Fibroblast of lung (primary cell): ENCODE measurements at places on chromosomes 7 and 10. TPM values are rescaled to one million over a fixed set of nuclear protein-coding genes. Genes with fewer than 3 reads are reported as not detected.

Gene CAV1
- total RNA-seq, result 174 and 461 TPM in 2 replicates

Gene CYP3A5
- 8.2 and 12.4 TPM in 2 replicates for total RNA-seq

Gene ABCC2
- 0.26 and 0.66 TPM in 2 replicates for total RNA-seq

Gene STOX1
- under 0.01 TPM in 2 replicates for total RNA-seq

Gene KCNH2
- 6.1 and 6.2 TPM in 2 replicates for total RNA-seq

Gene PDE1C
- total RNA-seq, result 23.4 and 27.6 TPM in 2 replicates

Gene METTL27
- total RNA-seq, result 4.9 and 15.7 TPM in 2 replicates

Gene ZNF804B
- total RNA-seq, result not detected in 2 replicates

Gene CARD11
- not detected in 2 replicates for total RNA-seq

Gene ASZ1
- total RNA-seq, result not detected in 2 replicates

Gene CTNNA3
- under 0.01 TPM in 1 of 2 replicates, not detected in the other for total RNA-seq

Gene NEURL1
- under 0.01 TPM in 1 of 2 replicates, not detected in the other for total RNA-seq

- H3K27ac ChIP-seq, result no peak overlapping the region
- no peak overlapping the region for H3K4me3 ChIP-seq
- H3K4me1 ChIP-seq, result no peaks in the 10 kb centered on the region
Measured at GRCh38 chr7:27188386-27189294, 3.6 kb upstream of the HOXA11 start.

GRCh38 chr10:124756156-124756903 lies 12.2 kb upstream of the FAM53B start:
- no peaks in the 10 kb centered on the region for H3K4me1 ChIP-seq
- H3K4me3 ChIP-seq, result no peak overlapping the region
- H3K27ac ChIP-seq, result no peak overlapping the region
- H3K27me3 ChIP-seq, result no peaks in the 10 kb centered on the region
- DNase-seq, result no peak
- peaks cover 4% of the 10 kb centered on the region for H3K36me3 ChIP-seq

DNA sequence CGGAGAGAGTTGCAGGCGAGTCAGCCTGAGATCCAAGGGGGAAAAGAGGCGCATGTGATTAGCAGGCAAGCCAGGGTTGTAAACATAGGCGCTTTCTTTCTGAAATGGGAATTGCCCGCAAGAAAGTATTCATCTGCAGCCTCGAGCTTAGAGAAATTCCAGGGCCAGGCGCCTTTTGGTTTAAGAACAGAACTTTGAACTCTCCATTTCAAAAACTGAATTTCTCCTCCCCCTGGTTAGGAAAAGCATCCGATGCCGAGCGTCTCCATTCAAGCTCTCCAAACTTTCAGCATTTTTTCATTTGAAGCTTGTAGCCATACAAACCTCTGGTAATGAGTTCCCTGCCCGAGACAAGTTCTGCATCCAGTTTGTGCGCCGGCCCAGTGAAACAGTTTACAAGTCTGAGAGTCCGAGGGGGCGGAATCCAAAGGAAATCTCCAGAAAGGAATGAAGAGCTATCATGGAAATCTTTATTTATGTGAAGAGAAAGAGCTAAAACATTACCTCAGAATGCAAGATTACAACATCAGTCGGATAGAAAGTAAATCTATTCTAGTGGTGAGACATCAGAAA lies 69.9 kb downstream of the FAM204A start:
- no peaks in the 10 kb centered on the region for H3K27me3 ChIP-seq
- H3K27ac ChIP-seq, result no peak overlapping the region
- no peaks in the 10 kb centered on the region for H3K36me3 ChIP-seq
- peak; percentile 4 for DNase-seq

DNA sequence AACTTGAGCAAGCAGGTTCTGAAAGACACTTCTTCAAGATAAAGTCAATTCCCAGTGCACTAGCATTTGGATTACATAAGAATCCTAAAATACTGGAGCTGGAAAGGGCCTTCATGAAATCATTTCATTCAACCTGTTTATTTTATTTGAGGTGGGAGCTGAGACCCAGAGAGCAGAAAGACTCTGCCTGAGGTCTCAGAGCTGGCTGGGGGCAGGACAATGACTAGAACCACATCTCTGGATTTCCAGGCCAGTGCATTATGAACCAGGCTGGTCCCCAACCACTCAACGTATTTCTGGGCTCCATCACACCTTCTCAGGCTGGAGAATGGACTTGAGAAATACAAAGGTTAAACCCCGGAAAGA lies 8.4 kb downstream of the ANXA11 start:
- H3K4me1 ChIP-seq, result peaks cover 20% of the 10 kb centered on the region
- peaks cover 7% of the 10 kb centered on the region for H3K36me3 ChIP-seq
- H3K27ac ChIP-seq, result no peak overlapping the region

GRCh38 chr10:5965266-5965665 lies 12.1 kb downstream of the IL15RA start:
- H3K27me3 ChIP-seq, result no peaks in the 10 kb centered on the region
- H3K36me3 ChIP-seq, result no peaks in the 10 kb centered on the region
- DNase-seq, result no peak
- no peak overlapping the region for H3K27ac ChIP-seq

- no peaks in the 10 kb centered on the region for H3K4me1 ChIP-seq
- no peak overlapping the region for H3K4me3 ChIP-seq
- no peaks in the 10 kb centered on the region for H3K36me3 ChIP-seq
- no peaks in the 10 kb centered on the region for H3K27me3 ChIP-seq
Measured at GRCh38 chr7:55005241-55005851, 13.5 kb upstream of the EGFR start.

- H3K36me3 ChIP-seq, result no peaks in the 10 kb centered on the region
- no peak overlapping the region for H3K4me3 ChIP-seq
- no peaks in the 10 kb centered on the region for H3K4me1 ChIP-seq
- peak; percentile 29 for DNase-seq
- no peaks in the 10 kb centered on the region for H3K27me3 ChIP-seq
- no peak overlapping the region for H3K27ac ChIP-seq
Measured at GRCh38 chr7:108497082-108497725, 28.7 kb downstream of the PNPLA8 start.

- H3K36me3 ChIP-seq, result no peaks in the 10 kb centered on the region
- H3K4me3 ChIP-seq, result no peak overlapping the region
- no peaks in the 10 kb centered on the region for H3K4me1 ChIP-seq
- H3K27me3 ChIP-seq, result no peaks in the 10 kb centered on the region
- no peak overlapping the region for H3K27ac ChIP-seq
Measured at GRCh38 chr7:72064916-72065315, 347.2 kb downstream of the CALN1 start.

DNA sequence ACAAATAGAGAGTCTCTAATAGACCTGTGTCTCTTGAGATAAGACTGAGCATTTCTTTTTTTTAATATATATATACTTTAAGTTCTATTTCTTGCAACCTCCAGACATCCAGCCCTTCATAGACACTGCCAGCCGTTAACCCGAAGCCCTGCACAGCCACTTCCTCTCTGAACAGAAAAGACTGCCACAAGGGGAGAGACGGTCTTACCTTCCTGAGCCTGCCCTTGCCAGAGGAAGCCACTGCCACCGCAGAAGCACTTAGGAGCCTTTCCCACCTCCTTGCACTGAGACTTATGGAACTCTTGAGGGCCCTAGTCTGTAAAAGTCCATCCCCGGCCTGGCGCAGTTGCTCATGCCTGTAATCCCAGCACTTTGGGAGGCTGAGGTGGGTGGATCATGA lies 31.8 kb upstream of the PRSS1 start:
- no peaks in the 10 kb centered on the region for H3K36me3 ChIP-seq
- no peaks in the 10 kb centered on the region for H3K4me1 ChIP-seq
- no peak for DNase-seq
- no peak overlapping the region for H3K27ac ChIP-seq

GRCh38 chr10:6037422-6037821 lies 24.7 kb downstream of the IL2RA start:
- no peaks in the 10 kb centered on the region for H3K27me3 ChIP-seq
- no peaks in the 10 kb centered on the region for H3K36me3 ChIP-seq
- no peak overlapping the region for H3K4me3 ChIP-seq
- DNase-seq, result no peak
- H3K4me1 ChIP-seq, result no peaks in the 10 kb centered on the region

DNA sequence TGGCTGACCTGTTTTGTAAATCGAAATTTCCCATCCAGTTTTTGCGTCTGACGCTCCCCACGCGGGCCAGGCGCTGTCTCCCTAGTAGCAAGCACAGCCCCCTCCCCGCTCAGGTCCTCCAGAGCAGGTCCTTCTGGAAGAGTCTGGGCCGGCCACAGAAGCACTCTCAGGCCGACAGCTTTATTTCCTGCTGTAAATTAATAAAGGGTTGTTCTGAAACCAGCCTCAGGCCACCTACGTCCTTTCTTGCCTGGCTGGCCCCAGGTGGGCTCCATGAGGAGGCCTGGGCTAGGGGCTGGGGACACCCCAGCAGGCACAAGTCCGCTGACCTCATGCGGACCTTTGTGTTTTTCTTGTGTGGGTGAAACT lies 35.2 kb downstream of the CAMK2B start:
- H3K36me3 ChIP-seq, result no peaks in the 10 kb centered on the region
- peaks cover 16% of the 10 kb centered on the region for H3K27me3 ChIP-seq
- H3K4me3 ChIP-seq, result no peak overlapping the region
- H3K27ac ChIP-seq, result no peak overlapping the region
- no peak for DNase-seq
- no peaks in the 10 kb centered on the region for H3K4me1 ChIP-seq

DNA sequence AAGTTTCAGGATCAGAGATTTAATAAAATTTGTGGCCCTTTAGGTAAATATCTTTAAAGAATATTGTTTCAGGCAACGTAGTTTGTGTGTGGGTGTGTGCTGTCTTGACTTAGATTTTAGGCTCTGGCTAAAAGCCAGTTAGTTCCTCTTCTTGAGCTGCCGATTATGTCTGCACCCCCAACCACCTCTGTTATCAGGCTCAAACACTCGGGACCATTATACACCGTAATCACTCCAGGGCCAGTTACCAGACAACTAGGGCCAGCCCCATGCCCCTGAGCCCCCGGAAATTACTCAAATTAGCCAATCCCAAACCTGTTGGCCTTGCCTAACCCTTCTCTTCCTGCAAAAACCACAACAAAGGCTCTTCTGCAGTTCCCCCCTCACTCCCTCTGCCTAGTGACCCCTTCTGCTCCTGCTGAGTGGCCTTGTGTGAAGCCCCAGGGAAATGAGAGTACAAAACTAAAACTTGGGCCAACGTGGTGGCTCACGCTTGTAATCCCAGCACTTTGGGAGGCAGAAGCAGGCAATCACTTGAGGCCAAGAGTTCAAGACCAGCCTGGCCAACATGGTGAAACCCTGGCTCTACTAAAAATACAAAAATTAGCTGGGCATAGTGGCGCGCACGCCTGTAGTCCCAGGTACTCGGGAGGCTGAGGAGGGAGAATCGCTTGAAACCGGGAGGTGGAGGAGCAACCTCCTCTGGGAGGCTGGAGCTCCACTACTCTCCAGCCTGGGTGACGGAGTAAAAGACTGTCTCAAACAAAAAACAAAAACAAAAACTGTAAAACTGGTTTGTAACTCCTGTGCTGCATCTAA lies 9.2 kb upstream of the HNRNPF start:
- no peaks in the 10 kb centered on the region for H3K27me3 ChIP-seq
- H3K36me3 ChIP-seq, result no peaks in the 10 kb centered on the region
- H3K4me3 ChIP-seq, result no peak overlapping the region
- H3K27ac ChIP-seq, result no peak overlapping the region

GRCh38 chr10:86103391-86104101 lies 263.0 kb downstream of the GRID1 start:
- DNase-seq, result no peak
- H3K27ac ChIP-seq, result no peak overlapping the region
- H3K36me3 ChIP-seq, result no peaks in the 10 kb centered on the region
- no peaks in the 10 kb centered on the region for H3K27me3 ChIP-seq

GRCh38 chr10:44014644-44015250 lies 366.1 kb upstream of the ZNF32 start:
- H3K36me3 ChIP-seq, result no peaks in the 10 kb centered on the region
- no peak for DNase-seq
- H3K27ac ChIP-seq, result no peak overlapping the region
- H3K4me1 ChIP-seq, result no peaks in the 10 kb centered on the region
- H3K4me3 ChIP-seq, result no peak overlapping the region

DNA sequence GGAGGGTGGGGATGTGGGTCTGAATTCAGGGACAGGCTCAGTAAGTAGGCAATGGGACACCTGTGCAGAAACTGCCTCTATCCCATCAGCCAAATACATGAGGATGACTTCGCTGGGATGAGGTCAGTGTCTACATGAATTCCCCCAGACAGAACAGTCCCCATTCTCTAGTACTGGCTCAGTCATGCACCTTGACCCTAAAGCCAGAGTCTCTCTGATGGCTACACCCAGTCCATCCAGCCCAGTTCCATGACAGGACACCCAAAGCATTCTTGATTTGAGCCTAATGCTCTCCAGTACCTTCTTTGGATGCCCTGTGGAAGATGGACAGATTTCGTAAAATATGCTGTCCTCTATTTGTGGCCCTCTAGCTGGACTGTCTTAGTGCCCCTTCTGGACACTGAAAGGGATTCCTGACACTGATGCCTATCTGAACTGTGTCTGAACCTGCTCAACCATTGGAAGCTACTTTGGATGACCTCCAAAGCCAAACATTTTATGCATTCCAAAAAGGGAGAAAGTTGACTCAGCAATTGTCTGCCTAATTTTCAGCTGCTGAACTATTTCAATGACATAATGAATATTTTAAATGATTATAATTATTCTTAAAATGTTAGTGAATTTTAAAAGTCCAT lies 14.6 kb downstream of the SFRP4 start:
- DNase-seq, result peak; percentile 85
- no peaks in the 10 kb centered on the region for H3K27me3 ChIP-seq
- H3K4me3 ChIP-seq, result no peak overlapping the region
- peaks cover 10% of the 10 kb centered on the region for H3K4me1 ChIP-seq

DNA sequence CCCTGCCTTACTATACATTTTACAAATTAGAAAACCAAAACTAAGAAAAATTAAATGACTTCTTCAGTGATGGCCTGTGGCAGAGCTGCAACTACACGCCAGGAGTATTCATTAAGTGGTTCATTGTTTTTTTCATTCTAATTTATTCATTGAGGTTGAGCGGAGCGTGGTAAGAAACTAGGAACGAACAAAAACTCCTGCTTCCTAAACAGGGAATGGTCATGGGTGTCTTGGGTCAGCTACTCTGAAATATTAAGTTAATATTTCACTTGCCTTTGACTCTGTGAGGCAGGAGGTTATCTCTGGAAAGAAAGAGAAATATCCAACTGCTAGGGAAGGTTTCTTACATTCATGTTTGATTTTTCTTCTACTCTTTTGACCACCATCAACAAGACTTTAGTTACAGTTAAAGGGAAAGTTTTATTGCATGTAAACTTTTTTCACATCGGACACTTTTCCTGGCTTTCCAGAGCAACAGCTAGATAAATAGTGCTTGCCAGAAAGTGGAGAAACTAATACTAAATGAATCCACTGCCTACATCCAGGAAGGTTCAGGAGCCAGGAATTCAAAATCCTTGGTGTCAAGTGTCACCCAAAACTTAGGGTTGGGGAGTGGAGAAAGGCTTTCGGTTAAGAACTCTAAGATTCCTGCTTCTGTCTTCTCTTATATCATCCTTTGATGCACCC lies 896 bp upstream of the GNG11 start:
- H3K27me3 ChIP-seq, result no peaks in the 10 kb centered on the region
- H3K4me3 ChIP-seq, result no peak overlapping the region
- no peak overlapping the region for H3K27ac ChIP-seq
- no peaks in the 10 kb centered on the region for H3K4me1 ChIP-seq
- H3K36me3 ChIP-seq, result no peaks in the 10 kb centered on the region

GRCh38 chr7:151925446-151926335 lies 30.6 kb upstream of the GALNTL5 start:
- no peaks in the 10 kb centered on the region for H3K4me1 ChIP-seq
- no peaks in the 10 kb centered on the region for H3K36me3 ChIP-seq
- no peak overlapping the region for H3K4me3 ChIP-seq
- H3K27me3 ChIP-seq, result no peaks in the 10 kb centered on the region
- no peak overlapping the region for H3K27ac ChIP-seq

- no peak for DNase-seq
- no peak overlapping the region for H3K27ac ChIP-seq
- H3K27me3 ChIP-seq, result no peaks in the 10 kb centered on the region
- no peak overlapping the region for H3K4me3 ChIP-seq
- H3K4me1 ChIP-seq, result no peaks in the 10 kb centered on the region
Measured at GRCh38 chr7:11689096-11689495, 142.9 kb downstream of the THSD7A start.
